ENCODE measurements at places on chromosomes 12 and 14.
A peak's percentile ranks its signal among the peaks of the same experiment; 100 is the strongest.

DNA sequence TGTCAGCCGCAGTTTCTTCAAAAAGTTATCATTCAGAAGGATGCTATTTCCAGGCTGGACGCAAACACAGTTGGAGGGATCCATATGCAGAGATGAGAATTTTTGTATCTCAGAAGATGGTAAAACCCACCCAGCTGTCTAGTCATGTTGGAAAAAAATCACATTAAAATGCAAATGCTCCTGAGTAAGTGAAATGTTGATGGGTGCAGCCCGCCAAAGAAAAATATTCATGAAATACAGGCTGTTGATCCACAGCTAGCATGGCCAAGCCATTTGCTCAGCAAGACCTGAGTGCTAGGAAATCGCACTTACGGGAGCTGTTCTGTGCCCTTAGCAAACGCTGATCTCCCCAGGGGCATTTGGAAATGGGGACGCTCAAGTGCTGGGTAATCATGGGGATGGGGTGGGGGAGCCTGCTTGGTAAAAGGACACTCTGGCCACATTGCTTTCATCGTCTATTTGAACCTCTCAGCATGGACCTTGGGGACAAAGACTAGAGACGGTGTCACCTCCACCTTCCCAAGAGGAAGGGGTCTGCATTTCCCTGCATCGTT, 25.7 kb downstream of the TUNAR start:
- DNase-seq = no peak

GRCh38 chr12:77122236-77122635, 56.9 kb upstream of the E2F7 start:
- peak; percentile 76 for DNase-seq

DNA sequence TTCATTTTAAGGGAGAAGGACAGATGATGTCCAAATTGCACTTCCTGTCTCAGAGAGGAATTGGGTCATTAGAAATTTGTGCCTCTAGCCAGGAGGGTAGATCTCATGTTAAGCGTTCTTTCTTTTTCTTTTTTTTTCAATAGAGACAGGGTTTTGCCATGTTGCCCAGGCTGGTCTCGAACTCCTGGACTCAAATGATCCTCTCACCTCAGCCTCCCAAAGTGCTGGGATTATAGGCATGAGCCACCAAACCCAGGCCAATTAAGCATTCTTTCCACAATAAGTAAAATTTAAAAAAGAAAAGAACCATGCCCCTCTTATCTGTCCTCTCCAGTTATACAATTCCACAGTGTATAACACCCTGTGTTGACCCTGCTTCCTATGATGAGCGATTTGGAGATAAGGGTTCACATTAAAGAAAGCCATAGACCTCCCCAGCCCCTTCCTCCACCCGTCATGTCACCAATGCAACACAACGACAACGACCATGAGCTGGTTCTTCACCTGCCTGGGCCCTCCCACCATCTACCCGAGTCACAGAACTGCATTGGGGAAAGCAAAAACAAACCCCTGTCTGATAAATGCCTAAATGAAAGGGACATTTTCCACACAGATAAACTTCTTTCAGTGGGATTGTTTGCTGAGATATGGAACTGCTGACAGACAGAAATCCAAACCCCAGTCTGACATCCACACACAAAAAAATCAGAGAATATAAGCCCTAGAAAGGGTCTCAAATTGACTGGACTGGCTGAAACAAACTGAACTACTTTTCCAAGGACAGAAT, 37.3 kb downstream of the SSH1 start:
- DNase-seq = no peak

DNA sequence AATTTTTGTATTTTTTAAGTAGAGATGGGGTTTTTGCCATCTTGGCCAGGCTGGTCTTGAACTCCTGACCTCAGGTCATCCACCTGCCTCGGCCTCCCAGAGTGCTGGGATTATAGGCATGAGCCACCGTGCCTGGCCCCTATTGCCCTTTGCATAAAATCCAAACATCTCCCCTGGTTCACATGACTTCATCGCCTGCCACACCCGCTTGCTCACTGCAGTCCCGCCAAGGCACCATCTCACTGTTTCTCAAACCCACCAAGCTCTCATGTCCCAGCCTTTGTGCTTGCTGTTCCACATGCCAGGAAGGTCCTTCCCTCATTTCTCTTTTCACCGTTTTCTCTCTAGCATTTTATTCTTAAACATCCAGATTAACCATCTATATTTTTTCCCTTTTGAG, 9.7 kb downstream of the RHOF start:
- DNase-seq = no peak

GRCh38 chr12:2432856-2433255, 361.9 kb upstream of the FKBP4 start:
- no peak for DNase-seq

DNA sequence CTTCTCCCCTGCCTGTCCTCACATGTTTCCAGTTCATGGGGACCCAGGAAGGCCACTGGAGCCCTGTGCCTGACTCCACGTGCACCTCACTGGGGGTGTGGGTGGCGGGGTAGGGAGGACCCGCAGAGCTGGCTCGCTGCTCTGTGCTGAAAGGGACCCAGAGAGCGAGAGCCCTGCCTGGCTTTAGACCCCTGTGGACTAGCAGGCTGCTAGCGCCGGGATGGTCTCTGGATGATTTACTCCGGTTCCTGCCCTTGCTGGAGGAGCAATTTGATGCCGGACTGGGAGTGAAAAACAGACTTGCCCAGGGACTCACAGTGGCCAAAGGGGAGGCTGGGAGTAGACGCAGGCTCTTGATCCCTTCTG, 49.0 kb downstream of the NTF3 start:
- no peak for DNase-seq

GRCh38 chr12:106903241-106903945, 52.3 kb upstream of the TMEM263 start:
- DNase-seq = no peak

- no peak for DNase-seq
These were observed 657.8 kb downstream of the GALC start for GRCh38 chr14:87334997-87335685.

DNA sequence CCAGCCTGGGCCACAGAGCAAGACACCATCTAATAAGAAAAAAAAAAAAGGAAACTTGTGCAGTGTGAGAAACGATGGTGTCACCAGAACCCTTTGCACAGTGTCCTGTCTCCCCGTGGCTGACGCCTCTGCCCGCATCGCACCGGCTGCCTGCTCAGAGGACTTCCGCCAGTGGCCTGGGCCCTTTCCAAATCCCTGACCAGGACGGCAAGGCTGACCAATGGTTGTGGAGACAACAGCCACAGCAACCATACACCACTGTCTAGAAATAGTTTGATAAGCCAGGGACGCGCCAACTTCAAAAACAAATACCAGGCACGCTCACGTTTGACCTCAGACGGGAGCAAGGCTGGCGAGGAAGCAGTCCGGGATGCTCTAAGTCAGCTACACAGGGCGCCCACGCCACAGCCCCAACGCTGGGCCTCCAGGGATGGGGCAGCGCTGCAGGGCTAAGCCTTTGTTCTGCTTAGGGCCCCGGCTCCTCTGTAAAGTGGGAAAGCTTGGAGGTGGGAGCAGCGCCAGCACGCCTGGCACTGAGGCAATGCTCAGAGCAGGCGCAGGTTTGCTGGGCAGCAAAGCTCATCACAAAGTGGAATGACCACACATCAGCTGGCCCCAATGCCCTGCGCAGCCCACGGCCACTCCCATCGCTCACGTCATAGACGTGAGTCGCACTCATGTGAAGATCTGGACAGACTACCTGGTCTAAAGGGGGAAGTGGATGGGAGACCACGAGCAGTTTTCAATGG, 12.5 kb downstream of the PGAM5 start:
- DNase-seq = no peak

- DNase-seq = no peak
These were observed at the start of gene TMEM119 for GRCh38 chr12:108597559-108598471. TSS of gene TMEM119 (minus strand) at chr12:108598084. CDS start at chr12:108592383, 5,701 bp downstream.

DNA sequence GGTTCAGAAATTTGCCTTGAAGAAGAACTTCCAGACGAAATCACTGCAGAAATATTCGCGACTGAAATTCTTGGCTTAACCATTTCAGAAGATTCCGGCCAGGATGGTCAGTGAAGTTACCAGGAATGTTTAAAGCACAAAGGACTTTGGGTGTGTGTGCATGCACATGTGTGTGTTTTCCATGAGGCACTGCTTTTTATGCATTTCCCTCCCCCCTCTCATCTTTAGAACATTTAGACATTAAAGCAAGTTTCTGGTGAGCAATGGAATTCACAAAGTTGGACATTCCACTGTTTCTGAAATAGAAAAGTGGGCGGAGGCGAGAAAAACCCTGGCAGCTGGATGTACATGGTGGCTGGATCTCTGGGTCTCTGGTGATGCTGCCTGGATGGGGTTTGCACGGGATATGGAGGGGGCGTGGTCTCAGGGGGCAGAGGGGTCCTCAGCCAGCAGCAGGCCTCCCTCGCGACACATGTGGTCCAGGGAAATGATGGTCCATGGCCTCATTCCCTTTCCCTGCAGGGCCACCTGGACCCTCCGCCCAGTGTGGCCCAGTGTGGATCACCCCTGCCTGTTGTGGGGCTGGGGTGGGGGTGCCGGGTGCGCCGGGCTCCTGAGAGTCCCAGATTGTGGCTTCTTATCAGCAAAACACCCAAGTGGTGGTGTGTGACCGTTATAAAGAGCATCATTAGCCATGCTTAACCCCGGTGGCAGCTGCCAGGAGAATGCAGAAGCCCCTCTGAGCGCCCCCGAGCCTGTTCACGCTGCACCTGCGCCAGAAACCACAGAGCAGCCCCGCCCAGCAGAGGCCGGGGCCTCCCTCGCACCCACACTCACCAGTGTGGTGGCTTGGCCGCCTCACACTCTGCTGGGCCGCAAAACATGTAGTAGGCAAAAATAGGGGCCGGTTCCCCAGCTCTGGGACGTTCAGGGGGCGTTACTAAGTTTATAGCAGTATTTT, 17.8 kb upstream of the BCL7A start:
- no peak for DNase-seq

GRCh38 chr14:101498526-101498860, 62.8 kb upstream of the DIO3 start:
- no peak for DNase-seq

DNA sequence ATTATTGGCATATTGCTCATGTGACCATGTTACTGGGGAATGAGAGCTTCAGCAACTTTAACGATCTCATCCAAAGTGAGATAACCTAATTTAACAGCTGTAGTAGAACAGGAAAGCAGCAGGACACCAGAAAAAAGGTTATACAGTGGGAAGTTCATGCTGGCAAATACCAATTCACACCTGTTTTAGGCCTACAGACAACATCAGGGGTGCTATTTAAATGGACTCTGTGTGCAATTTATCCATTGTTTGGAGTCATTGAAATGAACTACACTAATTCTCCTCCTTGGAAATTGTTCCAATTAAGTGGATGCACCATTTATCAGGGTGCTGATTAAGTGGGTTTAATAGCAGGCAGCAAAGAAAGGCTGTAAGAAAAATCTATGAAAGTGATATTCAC, 424.4 kb upstream of the LMO3 start:
- no peak for DNase-seq

- DNase-seq = no peak
These were observed 98.0 kb downstream of the VCPKMT start for GRCh38 chr14:50018201-50018932.

GRCh38 chr12:68180792-68181744, 21.5 kb upstream of the IFNG start:
- DNase-seq = no peak

DNA sequence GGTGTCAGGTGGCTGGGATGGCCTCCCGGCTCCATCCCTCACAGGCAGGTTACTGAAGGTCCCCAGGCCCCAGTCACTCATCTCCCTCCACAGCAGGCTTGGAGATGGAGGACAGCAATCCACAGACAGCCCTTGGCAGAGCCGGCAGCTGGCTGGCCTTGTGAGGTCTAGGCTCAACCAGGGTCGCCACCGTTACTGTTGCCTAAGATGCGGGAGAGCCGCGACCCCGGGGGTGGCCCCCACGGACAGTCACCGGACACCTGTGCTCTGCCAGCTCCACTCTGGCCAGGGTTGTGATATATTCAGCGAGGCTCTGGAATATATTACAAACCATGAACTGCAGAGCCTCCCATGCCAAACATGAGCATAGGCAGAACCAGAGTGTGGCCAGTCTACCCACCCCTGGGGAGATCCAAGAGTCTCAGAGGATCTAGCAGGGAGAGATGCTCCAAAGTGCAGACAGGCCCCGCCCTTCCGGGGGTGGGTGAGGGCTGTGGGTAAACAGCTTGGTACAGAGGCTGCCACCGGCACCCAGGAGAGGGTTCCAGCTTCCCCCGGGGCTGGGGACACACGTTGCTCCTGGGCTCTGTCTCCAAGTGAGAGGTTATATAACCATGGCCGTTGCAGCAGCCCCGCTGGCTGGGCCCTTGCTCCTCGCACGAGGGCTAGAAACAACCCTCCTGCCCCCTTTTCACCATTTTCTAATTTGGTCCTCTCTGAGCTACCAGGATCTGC, 55.9 kb upstream of the DIO3 start:
- DNase-seq = no peak

DNA sequence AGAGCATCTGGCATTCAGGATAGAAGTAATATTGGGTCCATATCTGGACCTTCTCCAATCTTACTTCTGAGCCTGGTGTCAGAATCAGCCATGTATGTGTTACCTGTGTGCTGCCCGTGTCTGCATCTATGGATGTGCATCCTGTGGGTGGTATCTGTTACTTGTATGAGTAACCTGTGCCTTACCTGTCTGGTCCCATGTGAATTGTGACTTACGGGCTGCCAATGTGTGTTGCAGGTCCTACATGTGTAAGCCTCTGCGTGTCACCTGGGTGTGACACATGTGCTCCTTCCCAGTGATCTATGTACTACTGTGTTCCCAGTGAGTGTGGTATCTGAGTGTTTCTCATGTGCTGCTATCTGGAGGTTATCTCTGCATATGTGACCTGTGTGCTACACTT, 208.4 kb downstream of the ADGRD1 start:
- DNase-seq = no peak

DNA sequence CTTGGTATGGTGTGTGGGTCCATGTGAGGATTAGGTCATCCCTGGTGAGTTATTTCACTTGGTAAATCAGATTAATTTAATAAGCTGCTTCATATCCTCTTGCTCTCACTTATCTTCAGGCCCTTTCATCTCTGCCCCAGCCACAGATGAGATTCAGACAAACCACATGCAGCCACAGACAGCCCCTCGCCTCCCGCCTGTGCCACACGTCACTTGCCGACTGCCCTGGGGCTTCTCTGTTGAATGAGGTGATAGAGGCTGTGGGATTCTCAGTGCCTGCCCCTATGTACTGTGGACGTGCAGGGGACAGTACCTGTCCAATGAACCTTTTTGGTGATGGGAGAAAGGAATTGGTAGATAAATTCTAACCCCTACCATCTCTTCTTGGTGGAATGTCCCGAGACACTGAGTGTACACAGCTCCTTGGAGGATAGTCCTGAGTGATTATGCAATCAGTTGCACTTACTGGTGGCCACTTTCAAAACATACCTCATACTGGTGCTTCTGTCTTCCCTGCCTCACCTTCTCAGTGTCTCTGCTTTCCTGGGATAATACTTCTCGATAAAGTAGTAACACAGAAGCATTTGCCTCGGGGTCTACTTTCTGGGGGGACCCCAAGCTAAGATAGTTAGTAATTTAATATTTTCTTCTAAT, 248.7 kb downstream of the TTC6 start:
- DNase-seq = no peak

- DNase-seq = no peak
These were observed 41.9 kb downstream of the IFNG start for GRCh38 chr12:68117661-68118060.

All from AG04450 (cell line).